ENCODE measurements at places on chromosomes 3 and 15.

- no peak for DNase-seq
These were observed 22.7 kb downstream of the ARIH1 start for GRCh38 chr15:72496783-72497182.

DNA sequence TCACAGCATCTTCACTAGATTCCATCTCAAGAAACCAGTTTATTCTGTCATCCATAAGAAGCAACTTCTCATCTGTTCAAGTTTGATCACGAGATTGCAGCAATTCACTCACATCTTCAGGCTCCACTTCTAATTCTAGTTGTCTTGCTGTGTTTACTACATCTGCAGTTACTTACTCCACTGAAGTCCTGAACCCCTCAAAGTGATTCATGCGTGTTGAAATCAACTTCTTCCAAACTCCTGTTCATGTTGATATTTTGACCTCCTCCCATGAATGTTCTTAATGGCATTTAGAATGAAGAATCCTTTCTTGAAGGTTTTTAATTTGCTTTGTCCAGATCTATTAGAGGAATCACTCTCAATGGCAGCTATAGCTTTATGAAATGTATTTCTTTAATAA lies 287.6 kb upstream of the TBL1XR1 start:
- DNase-seq, result no peak

- no peak for DNase-seq
These were observed 12.9 kb downstream of the KLF13 start for GRCh38 chr15:31339558-31339895.

DNA sequence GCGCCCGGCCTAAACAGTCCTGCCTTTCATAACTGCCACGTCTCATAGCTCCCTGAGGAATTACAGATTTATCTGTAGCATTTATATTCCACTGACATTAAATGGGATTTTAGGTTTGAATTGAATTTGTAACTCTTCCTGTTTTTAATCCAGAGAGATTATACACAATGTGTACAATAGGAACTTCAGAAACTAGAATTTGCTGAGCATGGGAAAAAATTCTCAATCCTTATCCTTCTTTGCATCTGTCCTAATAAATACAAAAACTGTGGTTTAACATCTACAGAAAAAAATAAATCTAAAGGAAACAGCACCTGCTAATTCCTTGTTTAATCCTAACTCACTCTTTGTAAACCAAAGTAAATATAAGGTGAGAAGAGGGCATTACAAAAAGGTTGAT lies 2.2 kb downstream of the NEK11 start:
- no peak for DNase-seq

DNA sequence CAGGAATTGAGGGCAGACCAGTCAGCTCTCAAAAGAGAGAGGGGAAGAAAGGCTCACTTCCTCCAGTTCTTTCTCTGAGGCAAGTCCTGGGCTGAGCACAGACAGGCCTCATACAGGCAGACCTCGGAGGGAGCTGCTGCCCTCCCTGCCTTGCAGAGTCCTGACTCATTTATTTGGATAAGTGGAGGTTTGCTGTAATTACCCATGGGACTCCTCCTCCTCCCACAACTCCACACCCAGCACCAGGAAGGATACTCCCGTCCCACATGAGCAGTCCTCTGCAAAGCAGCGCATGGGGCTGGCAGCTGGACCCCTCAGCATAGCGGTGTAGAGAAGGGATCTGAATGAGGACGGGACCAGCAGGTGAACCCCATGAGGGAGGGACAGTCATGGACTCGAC lies 13.4 kb upstream of the SCN10A start:
- DNase-seq, result peak; percentile 88

DNA sequence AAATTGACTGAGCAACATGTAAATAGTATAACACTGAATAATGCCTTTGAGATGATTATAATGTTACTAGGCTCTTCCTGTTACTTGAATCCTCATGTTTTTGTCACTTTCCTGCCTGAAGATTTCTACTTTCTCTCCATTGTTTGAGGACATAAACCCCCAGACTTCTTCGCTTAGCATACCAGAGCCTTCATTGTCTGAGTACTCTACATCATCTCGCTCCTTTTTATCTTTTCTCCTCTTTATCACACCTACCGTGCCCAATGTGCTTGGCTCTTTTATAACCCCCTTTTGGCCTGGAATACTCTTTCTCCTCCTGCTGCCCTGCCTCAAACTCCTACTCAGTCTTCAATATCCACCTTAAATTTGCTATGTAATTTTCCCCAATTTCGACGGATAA lies 30.3 kb upstream of the MGA start:
- no peak for DNase-seq

- no peak for DNase-seq
These were observed 382.4 kb downstream of the SHQ1 start for GRCh38 chr3:72465853-72466252.

DNA sequence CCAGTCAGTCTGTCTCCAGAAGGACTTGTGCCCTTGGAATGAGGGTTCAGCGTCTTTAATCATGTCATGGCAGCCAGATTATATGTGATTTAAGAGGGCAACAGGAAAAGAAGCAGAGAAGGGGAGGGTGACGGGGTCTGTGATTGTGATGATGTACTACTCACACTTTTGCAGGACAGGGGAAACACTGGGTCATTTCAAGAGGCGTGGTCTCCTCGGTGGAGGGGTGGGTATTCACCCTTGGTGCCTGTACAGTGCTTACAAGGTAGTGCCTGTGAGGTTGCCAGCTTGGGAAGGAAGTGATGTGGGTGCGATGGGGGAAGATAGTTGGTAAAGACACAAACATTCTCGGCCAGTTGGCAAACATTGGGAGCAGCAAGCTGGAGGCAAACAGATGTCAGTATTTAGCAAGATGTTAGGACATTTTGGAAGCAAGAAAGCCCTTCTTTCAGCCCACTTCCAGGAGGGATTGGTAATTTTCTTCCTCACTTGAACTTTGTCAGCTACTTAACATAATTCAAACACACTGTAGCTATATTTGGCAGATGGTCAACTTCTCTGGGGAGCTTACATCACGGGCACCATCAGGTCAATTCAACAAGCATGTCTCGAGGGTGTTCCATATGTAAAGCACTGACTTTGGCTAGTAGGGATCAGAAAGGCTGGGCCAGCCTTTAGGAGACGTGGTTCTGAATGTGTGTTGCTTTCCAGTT lies 71.4 kb upstream of the ROPN1 start:
- no peak for DNase-seq

DNA sequence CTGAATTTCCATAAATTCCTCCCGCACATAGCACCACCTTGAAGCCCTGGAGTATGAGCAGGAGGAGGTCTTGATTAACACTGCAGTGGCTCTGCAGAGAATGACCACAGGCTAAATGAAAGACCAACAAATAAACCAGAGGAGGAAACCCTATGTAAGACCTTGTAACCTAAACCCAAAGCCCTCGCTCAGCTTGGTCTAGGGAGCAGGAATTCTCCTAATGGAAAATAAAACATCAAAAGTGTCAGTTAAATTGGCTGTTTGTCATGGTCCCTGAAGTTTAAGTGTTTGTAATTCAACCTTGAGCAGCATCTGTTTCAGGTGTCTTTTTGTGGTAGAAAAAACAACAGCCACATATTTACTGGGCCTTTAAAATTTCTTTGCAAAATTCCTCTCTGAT lies 9.2 kb upstream of the UBE2Q2 start:
- no peak for DNase-seq

DNA sequence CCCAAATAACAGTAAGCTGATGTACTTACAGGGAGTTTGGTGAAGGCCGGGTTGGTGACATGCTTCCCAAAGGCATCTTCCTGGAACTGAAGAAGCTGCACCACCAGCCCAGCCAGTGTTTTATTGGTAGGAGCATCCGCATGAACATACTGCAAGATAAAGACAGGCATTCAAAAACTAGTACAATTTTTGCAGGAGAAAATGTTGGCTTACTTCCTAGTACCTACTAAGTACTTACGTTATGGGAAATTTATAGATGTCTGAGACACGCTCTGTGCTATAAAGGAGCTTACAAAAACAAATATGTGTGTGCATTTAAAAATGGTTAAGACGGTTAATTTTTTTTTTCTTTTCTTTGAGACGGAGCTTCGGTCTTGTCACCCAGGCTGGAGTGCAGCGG lies 8.9 kb downstream of the SMARCC1 start:
- no peak for DNase-seq

DNA sequence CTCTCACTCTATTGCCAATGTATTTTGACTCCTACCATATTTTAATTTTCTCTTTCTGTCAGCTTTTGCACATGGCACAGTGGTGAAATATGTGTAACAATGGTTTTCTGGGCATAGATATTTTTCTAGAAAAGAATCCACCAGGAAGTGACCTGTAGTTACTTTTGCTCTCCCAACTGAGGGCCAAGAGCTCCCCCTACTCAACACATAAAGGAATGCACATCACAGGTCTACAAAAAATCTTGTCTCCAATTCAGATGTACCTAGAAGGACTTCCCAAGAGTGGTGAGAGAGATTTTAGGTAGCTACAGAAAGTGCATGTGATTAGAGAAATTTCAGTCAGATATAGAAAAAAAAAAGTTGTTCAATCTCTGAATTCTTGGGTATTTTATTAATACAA lies 15.6 kb downstream of the CPA3 start:
- DNase-seq, result no peak

DNA sequence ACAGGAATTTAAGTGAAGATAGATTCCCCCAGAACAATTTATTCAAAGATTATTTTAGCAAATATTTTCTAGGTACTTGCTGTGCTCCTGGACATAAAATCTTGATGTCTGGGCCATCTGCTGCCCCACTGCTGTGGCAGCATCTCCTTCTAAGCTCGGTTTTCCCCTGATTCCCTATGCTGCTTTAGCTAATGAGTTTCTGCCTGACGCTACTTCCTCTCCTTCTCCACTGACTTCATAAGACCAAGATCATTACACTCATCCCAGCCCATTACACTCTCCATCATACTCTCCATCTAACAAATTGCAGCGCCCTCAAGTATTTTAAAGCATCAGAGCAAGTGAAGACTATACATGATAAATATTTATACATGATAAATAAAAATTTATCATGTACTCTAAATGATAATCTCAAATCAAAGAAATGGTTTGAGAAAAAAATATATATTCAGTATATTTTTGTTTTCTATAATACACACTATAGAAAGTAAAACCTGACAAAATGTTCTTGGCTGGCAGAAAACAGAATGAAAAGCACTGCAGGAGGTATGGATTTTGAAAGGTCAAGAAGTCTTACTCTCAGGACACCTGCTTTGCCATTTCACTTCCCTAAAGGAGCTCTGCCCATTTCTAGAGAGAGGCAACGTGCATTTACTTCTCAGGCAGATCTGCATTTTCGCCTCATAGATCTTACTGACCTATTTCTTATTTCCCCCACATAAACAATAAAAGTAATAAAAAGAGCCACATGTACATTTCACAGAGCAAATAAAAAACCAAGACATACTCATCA lies 232.0 kb downstream of the KCNMB2 start:
- no peak for DNase-seq

GRCh38 chr3:98823791-98824190 lies 60.7 kb downstream of the ST3GAL6 start:
- peak; percentile 60 for DNase-seq

- DNase-seq, result no peak
These were observed 114.3 kb downstream of the CORO2B start for GRCh38 chr15:68693071-68693470.

DNA sequence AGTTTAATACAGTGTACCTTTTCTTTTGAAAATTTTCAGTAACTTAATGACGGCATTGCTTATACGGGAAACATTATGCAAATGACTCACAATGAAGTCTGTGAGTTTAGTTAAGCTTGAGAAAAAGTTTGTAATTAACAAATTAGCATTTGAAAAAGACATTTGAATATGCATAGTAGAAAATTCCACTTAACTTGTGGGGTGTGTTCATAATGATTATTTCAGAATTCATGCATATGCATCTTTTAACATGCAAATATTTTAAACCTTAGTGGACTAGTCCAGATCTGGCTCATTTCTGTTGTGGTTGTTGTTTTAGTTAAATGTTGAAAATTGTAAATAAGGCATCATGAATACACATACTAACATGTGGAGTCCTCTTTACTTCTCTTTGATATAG lies 239.4 kb downstream of the ROBO2 start:
- no peak for DNase-seq

DNA sequence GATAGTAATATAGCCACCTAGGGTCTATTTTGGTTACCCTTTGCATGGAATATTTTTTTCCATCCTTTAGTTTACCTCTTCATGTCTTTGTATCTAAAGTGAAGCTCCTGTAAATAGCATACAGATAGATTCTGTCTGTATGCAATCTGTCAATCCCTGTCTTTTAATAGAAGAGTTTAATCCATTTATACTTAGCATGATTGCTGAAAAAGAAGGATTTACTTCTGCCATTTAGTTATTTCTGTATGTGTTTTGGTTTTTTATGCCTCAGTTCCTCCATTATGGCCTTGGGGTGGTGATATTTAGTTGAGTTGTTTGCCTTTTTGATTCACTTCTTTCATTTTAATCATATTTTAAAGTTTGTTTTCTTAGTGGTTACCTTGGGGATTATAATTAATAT lies 29.0 kb downstream of the PCCB start:
- no peak for DNase-seq

All from brain microvascular endothelial cell (primary cell).